ENCODE measurements at places on chromosomes 4 and X. TPM values are rescaled to one million over a fixed set of nuclear protein-coding genes. Genes with fewer than 3 reads are reported as not detected.

The HMX1 gene
- not detected for polyA plus RNA-seq

The HMGN5 gene
- 52.8 TPM for polyA plus RNA-seq

GRCh38 chrX:37746218-37746941 lies 33.5 kb upstream of the CYBB start:
- DNase-seq = no peak

- peak; percentile 78 for DNase-seq
Measured at GRCh38 chrX:77785486-77786364, at the start of gene ATRX. Gene ATRX (minus strand): TSS chrX:77786216. CDS start chrX:77786001, 215 bp downstream.

DNA sequence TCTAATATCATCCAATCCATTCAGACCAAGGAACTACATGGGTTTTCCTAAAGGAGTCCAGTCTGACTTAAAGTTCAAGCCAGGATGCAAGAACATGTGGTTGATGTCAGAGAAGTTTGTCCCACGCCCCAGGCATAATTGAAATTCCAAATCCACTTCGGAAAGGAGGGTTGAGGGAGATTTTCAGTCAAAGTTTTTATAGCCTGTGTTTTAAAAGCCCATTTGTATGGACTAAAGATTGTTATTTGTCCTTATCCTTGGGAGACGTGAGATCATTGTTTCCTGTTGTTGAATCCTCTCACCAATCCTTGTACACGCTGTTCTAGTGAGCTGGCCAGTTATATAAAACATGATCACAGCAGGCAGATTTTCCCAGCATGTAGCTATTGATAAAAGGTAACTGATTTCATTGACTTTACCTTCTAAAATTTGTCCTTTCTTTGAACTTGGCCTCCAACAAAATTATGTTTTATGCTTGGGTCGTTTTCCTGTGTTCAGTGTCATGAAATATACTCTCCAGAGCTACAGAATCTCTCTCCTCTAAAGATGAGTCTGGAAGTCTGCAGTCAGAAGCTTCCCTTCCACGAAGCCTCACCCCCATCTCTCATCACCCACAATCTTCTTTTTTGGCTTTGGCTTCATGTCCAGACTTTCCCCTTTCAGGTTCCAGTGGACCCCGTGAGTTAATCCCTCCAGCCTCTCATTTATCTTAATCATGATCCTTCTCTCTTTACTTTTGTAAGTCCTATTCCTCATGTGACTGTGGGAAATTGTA lies 92.9 kb downstream of the ATP10D start:
- DNase-seq = peak; percentile 45

DNA sequence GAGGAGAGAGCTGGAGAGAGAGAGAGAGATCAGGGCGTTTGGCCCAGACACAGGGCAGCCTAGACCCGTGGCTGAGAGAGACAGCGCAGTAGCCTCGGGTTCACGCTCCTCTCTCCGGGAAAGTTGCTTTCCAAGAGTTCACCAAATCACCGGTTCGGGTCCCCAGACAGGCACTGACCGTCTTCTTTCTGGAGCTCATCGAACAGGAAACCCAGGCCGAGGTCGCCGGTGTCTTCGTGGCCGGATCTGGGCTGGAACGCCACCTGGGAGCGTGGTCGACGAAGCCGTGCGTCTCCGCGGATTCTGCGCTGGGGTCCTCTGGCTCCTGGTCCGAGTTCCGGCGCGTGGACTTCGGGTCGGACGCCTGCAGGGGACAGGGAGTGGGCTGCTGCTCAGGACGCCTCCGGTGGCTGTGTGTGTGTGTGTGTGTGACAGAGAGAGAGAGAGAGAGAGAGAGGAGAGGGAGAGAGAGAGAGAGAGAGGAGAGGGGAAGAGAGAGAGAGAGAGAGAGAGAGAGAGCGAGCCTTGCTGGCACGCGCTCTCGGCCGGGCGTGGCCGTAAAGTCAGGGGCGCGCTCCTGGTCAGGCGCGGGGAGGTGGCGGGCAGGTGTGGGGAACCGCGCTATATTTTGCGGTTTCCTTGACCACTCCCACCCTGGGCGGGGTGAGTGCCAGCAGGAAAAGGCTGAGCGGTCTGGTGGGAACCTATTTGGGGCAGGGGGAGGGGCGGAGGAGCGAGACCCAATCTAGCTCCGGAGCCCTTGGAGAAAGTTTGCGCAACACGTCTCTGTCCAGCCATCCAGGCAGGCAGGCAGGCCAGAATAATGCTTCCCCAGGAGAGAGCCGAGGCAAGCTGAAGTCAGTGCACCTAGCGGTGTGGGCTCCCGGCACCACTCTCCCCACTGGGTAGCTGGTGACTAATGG lies 62.1 kb downstream of the RHOXF2B start:
- DNase-seq = no peak

DNA sequence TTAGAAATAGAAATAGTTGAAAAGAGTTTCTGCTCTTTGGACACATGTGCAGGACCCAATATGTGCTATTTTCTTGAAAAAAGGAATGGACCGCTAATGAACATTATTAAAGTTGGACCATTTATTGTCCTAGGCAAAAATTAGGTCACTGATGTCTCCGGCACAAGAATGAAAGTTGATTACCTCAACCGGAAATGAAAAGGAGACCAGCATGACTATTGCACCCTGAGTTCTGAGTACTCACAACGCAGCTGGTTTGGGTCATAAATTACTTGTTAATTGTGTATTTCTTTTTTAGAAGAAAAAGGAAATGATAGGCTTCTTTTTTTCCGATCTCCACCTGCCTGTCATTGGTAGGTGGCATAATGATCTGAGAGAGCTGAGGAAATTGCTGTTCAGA lies 232.7 kb downstream of the ARHGAP24 start:
- no peak for DNase-seq

GRCh38 chrX:48058621-48059295 lies 12.7 kb downstream of the ZNF630 start:
- no peak for DNase-seq

All from left kidney (tissue), 8 donors.